ENCODE measurements at places on chromosomes 2 and 18.

DNA sequence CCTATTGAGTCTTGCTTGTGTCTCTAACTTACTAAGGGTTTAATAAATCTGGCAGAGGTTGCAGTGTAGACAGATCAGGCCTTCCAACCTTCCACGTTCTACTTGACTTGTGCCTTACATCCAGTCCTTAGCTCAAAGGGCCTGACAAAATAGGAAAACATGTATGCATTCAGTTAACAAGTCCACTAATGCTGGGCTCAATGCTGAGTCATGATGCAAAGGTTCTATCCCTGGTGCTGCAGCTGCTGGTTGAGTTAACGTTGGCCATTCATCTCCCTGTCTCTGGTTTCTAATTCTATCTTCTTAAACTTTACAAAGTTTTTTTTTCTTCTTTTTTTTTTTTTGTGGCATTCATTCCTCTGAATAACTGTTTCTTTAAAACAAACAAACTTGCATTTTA is 46.3 kb upstream of the ITGB6 start:
- no peak for DNase-seq

GRCh38 chr2:68846091-68846490 is 25.1 kb downstream of the BMP10 start:
- DNase-seq, result no peak

- DNase-seq, result no peak
These were observed 47.4 kb downstream of the ITGB1BP1 start for GRCh38 chr2:9375857-9376428.

- peak; percentile 22 for DNase-seq
These were observed 108.7 kb downstream of the GFPT1 start for GRCh38 chr2:69278366-69278765.

GRCh38 chr2:104487366-104487765 is 366.5 kb upstream of the POU3F3 start:
- DNase-seq, result no peak

- DNase-seq, result no peak
These were observed 27.1 kb upstream of the SULT1C3 start for GRCh38 chr2:108212671-108213070.

DNA sequence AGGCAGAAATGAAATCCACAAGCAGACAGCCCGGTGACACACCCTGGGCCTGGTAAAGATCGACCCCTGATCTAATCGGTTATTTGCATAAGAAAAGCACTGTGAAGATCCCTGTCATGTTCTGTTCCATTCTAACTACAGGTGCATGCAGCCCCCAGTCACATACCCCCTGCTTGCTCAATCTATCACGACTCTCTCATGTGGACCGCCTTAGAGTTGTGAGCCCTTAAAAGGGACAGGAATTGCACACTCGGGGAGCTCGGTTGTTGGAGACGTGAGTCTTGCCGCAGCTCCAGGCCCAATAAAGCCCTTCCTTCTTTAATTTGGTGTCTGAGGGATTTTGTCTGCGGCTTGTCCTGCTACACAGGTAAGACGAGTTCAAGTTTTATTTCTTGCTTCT is 13.4 kb upstream of the IL1B start:
- DNase-seq, result no peak

GRCh38 chr2:232887171-232887850 is 17.2 kb downstream of the SNORC start:
- DNase-seq, result no peak

GRCh38 chr2:220512419-220512818 is 885.0 kb downstream of the SLC4A3 start:
- DNase-seq, result no peak

DNA sequence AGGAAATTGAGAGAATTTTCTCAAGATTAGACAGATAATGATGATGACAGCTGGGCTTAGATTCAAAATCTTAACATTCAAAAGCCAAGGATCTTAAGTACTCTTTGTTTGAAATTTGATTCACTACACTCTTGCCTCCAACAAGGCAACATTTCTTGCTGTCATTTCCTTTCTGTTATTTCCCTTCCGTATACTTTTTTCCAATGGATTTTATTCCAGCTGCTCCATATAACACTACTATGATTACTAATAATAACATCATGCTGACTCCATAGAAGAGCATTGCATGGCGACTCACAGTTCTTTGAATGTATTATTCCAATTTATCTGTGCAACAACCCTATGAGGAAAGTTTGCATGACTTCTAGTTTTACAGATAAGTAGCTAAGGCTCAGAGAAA is 33.9 kb upstream of the CCDC102B start:
- DNase-seq, result no peak

- DNase-seq, result no peak
These were observed 31.2 kb downstream of the ITGB6 start for GRCh38 chr2:160168878-160169277.

DNA sequence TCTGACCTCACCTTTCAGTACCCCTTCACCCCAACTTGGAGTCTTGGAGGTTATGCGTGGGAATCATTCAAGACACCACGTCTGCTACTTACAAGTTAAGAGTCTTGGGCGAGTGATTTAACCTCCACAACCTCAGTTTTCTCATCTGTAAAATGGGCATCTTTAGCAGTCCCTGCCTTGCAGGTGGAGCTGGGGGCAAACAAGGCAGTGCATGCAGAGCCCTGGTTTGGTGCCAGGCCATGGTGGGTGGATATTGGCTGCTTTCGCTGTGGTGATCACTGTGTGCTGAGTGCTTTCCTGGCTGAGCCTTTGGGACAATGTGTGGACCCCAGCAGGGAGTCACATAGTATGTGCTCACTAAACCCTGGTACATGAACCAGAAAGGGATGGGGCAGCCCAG is 20.4 kb upstream of the PTMA start:
- no peak for DNase-seq

DNA sequence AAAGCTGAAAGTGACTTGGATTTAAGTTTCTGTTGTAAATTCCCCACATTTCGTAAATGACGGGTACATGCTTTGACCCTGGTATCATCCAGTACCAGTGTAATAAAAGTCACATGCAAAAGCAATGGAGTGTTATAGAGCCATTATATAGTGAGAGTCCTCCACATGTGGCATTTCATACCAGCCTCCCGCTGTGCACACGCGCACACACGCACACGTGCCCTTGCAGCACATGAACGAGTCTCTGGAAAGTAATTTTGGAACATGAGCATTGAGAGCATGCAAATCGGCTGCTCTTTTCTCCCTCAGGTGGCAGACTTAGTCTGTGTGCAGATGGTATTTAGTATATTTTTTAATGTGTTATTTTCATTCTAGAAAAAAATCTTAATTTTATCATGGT is 198.1 kb downstream of the ZNF407 start:
- no peak for DNase-seq

GRCh38 chr2:38655441-38655840 is 10.5 kb upstream of the GALM start:
- no peak for DNase-seq

- no peak for DNase-seq
These were observed 79.6 kb upstream of the SPOPL start for GRCh38 chr2:138421971-138422335.

DNA sequence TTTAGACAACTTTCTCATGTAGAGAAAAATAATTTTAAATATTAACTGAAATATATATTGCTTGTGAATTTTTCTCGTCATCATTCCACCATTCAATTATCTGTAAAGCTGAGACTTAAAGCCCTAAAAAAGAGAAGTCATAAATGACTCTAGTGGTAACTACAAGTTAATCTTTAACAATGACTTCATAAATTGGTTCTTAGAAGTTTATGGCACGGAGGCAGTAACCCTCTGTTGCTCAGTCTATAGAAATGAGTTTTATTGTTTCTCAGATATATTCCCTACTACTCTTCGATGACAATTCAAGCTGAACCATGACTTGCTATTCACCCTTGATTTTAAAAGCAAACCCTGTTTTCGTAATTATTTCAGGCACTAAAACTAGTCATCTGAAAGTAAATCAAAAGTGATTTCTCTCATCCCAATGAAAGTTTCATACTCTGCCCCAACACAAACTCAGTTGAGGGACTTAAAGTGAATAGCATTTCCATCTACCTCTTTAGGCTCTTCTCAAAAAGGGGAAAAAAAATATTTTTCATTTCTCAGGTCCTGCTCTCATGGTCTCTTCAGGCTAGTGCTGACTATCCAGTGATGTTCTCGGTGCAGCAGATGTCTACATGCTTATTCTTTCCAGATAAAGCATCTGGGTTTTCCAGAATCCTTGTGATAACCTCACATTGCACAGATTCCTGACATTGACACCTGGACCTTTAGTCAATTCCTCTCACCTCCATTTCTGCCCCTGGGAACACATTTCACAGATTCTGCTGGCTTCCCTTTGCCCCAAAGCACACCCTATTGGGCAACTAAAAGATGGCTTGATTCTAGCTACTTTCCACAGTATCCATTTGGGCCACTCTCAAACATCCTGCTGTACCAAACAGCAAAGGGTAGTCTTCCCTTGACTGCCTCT is 207.8 kb upstream of the LRATD1 start:
- DNase-seq, result no peak

- DNase-seq, result no peak
These were observed 56.9 kb downstream of the E2F6 start for GRCh38 chr2:11408959-11409571.

GRCh38 chr2:163455815-163456214 is 280.0 kb downstream of the FIGN start:
- DNase-seq, result no peak

DNA sequence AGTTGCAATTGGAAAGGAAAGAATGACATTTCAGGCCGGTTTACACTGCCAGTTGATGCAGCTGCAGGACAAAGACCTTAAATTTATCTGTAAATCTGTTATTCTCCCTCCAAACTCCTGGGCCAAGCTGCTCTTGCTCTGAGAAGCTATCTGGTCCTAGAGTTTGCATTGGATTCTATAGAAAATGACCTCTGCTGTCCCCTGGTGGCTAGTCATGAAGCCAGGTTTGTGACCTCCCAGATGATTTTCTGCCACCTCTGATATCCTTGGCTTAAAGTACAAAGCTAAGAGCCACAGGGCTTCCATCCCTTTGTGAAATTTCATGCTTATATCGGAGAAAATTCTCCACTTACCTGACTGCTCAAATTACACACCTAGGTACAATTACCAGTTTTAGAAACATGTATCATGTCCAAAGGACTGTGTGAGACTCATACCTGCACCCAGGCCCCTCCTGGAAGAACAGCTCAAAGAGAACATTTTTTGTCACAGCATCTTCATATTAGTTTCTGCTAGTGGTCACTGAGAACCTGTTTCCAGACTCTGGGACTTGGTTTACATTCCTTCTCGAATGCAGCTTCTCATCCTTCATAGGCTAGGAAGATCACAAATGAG is 28.9 kb upstream of the IER3IP1 start:
- no peak for DNase-seq

DNA sequence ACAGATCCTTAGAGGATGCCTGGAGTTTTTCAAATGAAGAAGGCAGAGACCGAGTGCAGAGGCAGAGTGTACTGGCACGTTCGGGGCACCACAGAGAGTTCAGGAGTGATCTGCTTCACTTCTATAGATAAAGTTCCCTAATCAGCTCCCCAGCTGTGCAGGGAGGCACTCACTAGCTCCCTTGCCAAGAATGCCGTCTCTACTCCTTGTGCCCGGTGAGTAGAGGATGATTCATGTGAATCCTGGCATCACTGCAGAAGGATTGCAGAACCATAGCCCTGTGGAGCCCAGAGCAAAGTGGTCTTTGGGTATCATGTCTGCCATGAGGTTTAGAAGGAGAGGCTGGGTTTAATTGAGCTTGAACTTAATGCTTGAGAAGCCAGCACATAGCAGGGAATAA is 510.1 kb upstream of the RAB6C start:
- no peak for DNase-seq

- no peak for DNase-seq
These were observed 110.7 kb upstream of the STPG4 start for GRCh38 chr2:47265751-47266231.

DNA sequence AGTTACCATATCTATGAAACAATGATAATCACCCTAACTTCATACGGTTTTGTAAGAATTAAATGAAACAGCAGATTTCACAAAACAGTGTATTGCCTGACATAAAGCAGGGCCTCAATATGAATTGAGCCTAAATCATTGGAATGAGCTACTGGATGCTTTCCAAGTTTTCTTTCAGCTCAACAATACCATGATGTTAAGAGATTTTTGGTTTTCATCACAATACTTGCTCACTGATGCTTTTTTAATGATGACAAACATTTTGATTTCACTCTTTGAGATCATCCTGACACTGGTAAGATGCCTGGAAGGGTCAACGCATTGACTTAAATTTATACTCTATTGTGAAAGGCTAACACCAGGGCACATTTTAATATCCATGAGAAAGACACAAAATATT is 377.5 kb downstream of the ZNF521 start:
- DNase-seq, result no peak

DNA sequence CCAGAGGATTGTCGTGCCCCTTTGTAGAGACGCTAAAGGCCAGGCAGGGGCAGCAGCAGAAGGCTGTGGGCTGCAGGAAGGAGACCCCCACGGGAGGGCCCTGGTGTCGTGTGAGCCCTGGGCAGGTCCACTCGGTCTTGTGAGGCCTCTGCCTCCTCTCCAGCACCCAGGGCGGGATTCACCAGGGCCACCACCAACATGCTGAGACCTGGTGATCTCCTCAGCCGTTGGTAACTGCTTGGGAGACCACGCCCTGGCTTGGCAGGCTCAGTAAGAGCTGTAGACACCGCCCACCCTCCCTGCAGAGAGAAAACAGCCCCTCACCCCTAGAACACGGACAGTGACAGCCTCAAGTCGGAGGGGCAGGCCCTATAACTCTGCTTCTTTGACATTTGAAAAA is 21.1 kb downstream of the MBP start:
- DNase-seq, result no peak
